Tongue (tissue), 3 donors: ENCODE measurements at places on chromosomes 2 and 18. TPM values are rescaled to one million over a fixed set of nuclear protein-coding genes. Genes with fewer than 3 reads are reported as not detected.

- DNase-seq: no peak
Observed at GRCh38 chr2:151198645-151199044, 63.0 kb downstream of the RBM43 start.

DNA sequence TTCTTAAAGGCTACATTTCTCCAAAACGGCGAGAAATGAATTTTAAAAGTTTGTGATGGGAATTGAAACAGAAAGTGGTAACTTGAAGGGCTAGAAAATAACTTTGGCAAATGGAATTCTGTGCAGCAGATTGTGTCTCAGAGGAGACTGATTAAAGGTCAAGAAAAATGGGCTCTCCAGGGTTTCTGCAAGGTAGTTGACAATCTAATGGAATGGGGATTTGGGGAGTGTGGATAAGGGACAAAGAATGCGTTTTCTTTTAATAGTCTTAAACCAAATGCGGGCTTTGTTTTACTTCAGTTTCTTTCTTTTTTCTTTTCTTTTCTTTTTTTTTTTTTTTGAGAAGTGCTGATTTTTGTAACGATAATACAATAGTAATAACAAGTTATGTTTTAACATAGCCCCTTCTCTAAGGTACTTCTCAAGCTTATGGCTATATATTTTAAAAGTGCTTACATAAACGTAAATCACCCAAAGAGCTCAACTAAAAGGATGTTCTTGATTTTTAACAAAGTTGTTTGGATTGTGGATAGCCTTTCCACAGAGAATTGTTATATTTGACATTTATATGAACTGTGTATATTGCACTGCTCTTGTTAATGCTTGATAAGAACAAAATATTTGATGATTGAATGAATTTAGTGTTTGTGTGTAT, 36.6 kb downstream of the CAMKMT start:
- DNase-seq: no peak

DNA sequence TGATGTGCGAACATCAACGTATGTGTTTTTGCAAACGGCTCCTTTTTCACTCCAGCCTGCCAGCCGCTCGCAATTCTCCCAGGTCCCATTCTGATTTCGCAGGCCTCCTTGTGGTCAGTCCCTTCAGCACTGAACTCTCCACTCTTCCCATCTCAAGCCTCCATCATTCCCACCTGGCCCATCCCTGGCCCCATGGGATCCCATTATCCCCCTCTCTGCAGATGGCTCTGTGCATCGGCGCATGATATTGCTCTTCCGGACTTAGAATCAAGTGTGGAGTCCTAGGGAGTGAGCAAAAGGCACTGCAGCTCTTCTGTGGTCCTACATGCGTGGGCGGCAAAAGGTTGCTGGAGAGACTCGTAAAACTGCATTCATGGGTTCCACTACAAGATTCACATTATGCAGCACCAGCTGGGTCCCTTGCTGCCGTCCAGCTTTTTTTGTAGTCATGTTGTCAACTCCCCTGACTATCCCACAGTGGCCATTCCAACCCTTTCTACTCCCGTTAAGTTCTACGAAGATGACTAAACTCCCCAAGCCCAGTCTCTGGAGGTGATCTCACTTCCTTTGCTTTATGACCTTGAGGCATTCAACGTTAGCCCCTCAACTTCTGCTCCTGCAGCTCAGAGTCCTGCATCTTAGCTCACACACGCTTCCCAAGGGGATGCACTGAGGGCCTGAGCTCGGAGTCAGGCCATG, 125.3 kb upstream of the NRP2 start:
- DNase-seq: peak; percentile 15

GRCh38 chr2:2575870-2576386, 244.9 kb upstream of the MYT1L start:
- no peak for DNase-seq

DNA sequence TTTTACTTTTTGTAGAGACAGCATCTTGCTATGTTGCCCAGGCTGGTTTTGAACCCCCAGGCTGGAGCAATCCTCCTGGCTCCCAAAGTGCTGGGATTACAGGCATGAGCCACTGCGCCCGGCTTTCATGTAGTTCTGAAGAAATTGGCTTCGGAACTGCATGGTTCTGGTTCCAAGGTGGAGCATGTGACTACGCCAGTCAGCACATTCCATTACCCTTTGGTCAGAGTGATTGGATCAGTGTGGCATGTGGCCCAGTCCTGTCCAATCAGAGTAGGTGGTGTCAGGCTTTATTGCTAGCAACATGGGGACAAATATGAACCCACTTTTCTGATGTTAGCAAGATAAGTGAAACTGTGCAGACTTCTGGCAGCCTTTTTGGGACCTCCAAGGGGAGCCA, 16.3 kb upstream of the ATOH8 start:
- DNase-seq: peak; percentile 77

DNA sequence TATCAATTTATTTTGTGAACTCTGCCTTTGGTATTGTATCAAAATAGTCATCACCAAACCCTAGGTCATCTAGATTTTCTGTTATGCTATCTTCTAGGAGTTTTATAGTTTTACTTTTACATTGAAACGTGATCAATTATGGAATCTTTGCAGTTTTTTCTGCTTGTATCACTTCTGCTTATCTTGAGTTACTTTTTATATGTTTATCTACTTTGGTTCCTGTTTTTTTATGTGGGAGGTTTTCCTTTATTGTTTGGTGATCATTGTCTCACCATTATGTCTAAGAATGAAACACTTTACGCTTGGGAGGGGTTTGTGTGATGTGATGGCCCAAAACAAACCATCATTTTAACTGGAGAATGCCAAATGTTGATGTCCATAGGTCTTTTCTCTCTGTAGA, 261.2 kb downstream of the SPAG16 start:
- DNase-seq: no peak

DNA sequence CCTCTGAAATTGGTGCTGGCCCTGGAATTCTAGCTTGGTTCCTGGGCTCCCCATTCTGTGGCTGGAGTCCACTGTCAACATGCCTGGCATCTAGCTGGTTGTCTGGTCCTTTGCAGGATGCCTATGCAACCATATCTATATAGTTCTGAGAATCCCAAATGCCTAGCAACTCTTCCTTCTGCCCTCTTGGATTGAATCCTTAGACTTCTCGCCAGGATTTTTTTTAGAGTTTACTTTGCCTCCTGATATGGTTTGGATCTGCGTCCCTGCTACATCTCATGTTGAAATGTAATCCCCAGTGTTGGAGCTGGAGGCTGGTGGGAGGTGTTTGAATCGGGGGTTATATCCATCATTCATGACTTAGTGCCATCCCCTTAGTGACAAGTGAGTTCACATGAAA, 65.0 kb upstream of the LYPD1 start:
- no peak for DNase-seq

Gene DNAH6
- total RNA-seq: 0.51 TPM

Gene RGPD3
- total RNA-seq: 1.1 TPM

Gene RAPH1
- total RNA-seq: 77.4 TPM

Gene AGXT
- total RNA-seq: not detected

Gene QPCT
- 5.6 TPM for total RNA-seq

Gene FARP2
- total RNA-seq: 46.5 TPM

Gene PKDCC
- 121 TPM for total RNA-seq

Gene CYTIP
- 1.7 TPM for total RNA-seq

Gene REV1
- total RNA-seq: 83.9 TPM

Gene AQP12A
- total RNA-seq: not detected

Gene SPP2
- total RNA-seq: not detected

Gene GLS
- 131 TPM for total RNA-seq

Gene TRIB2
- total RNA-seq: 44.8 TPM

Gene ALPG
- total RNA-seq: not detected
